ENCODE measurements at places on chromosomes 6 and 20. TPM values are rescaled to one million over a fixed set of nuclear protein-coding genes. Genes with fewer than 3 reads are reported as not detected.

Gene TSPO2
- not detected for polyA plus RNA-seq

DNA sequence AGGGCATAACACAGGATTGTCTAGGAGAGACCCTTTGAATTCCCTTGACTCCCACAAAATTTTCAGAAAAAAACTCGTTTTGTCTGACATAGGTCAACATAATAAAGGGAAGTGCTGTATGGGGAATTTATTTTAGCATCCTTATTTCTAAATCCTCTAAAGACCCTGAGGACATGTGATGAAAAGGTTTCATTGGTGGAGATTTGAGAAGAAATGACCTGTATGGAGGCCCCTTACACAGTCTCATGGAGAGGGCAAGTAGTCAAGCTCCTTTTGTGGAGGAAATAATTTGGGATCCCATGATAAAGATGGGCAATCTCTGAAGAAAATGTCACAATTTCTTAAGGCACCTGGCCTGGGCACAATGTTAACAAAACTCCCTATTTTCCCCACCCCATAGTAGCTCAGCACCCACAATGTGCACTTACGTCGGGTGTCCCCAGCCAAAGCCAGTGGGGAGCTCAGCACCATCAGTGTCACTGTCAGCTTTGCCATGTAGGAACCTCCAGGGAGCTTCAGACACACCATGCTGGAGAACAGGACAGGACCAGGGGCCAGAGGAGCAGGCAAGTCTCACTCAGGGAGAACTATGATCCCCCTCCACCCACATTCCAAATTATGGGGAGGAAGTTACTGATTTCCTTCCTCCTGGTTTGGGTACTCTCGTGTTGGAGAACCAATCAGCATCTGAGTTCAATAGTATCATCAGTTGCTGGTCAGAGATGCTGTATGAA, at the start of gene HLA-DRB5:
HLA-DRB5 (minus strand) TSS at position 591 of the 734 bp plus-strand sequence; CDS start at position 528, 63 bp downstream.
- peak; percentile 1 for DNase-seq

Gene CALHM5
- not detected for polyA plus RNA-seq

Gene MYLIP
- polyA plus RNA-seq, result 99.0 TPM

GRCh38 chr6:10894958-10895357, 8.1 kb downstream of the SYCP2L start:
- DNase-seq, result no peak

Gene MUC22
- not detected for polyA plus RNA-seq

Gene PAX1
- not detected for polyA plus RNA-seq

DNA sequence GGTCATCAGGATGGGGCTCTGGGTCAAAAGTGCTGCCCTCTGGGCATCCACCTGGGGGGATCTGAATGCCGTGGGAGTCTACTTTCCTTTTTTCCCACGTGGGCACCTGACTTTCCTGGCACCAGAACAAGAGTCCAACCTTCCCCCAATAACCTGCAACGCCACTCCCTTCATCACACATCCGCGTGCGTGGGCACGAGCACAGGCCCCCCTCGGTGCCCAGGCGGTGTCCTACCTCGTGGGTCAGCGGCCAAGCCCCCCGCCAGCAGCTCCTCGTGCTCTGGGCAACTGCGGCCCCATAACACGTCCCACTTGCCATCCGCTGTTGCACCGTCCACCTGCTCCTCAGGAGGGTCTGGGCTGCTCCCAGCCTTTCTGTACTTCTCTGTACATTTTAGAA, 87.0 kb downstream of the YTHDF1 start:
- no peak for DNase-seq

GRCh38 chr6:142844065-142844755, 100.8 kb downstream of the HIVEP2 start:
- no peak for DNase-seq

Gene DLK2
- polyA plus RNA-seq, result not detected

Gene CD24
- polyA plus RNA-seq, result 0.28 TPM

- DNase-seq, result no peak
These were observed 21.1 kb downstream of the CHMP4B start for GRCh38 chr20:33832103-33832804.

DNA sequence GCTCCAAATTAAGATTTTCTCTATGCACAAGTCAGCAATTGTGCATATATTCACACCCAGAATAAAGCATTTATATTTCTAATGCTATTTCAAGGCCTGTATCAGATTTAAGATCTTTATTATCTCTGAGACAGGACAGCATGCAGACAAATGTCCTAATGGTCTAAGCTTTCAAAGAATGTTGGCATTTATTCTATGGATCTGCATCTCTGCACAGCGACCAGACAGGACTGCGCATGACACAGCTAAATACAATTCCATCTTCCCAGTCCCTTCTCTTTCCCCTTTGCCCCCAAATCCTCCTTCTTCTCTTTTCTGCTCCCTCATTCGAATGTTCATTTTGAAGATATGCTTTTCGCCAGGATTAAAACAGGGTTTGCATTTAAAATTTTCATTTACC, 478.5 kb downstream of the PKHD1 start:
- DNase-seq, result no peak

- no peak for DNase-seq
These were observed 538.3 kb upstream of the BTBD3 start for GRCh38 chr20:11379257-11380011.

Gene MATN4
- polyA plus RNA-seq, result not detected

DNA sequence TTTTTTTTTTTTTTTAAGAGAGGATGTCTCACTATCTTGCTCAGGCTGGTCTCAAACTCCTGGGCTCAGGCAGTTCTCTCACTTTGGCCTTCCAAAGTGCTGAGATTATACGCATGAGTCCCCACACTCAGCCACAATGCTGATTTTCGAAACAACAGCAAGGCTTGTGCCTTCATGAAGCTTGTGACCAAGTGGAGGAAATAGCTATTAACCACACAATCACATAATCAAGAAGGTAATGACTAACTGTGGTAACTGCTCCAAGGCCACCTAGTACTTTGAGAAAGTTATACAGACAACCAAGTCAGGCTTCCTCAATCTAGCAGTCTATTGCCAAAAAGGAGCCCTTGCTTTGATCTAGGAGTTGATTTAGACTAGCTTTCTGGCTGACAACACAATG, 46.3 kb downstream of the SOD2 start:
- no peak for DNase-seq

Gene LAMP5
- polyA plus RNA-seq, result not detected

GRCh38 chr20:34190679-34191090, 50.5 kb upstream of the ASIP start:
- peak; percentile 4 for DNase-seq

All from immature natural killer cell (primary cell).